ENCODE measurements at places on chromosomes 7 and 10.
A peak's percentile ranks its signal among the peaks of the same experiment; 100 is the strongest.

GRCh38 chr7:28410628-28411531 is 1.4 kb upstream of the CREB5 start:
- peak; percentile 19 for DNase-seq

- DNase-seq: no peak
Observed at GRCh38 chr10:55203319-55203718, 402.3 kb upstream of the PCDH15 start.

DNA sequence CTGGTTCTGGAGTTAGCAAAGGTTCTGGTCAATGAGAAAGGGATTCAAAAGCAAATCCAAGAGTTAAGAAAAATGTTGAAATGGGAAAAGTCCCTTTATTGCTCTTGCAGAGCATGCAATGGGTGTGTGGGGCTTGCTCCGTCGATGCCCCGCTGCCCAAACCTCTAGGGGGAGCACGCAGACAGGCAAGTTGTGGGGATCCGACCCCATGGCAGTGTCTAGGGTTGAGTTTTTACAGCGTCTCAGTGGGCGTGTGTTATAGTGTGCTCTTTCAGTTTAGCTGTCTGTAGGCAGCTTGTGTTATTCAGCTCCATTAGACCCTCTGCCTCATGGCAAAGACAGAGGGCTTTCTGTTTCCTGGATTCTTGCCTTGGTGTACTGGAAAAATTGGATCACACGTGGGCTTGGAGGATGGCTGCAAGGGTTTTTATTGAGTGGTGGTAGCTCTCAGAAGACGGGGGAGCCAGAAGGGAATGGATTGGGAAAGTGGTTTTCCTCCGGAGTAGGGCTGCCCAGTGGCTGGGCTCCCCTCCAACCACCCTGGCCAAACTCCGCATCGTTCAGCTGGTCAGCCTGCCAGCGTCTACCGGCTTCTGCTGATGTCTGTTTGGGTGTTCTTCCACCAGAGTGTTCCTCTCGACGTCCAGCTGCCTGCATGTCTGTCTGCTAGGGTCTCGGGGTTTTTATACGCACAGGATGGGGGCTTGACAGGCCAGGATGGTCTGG is 102.3 kb upstream of the PLXDC2 start:
- no peak for DNase-seq

DNA sequence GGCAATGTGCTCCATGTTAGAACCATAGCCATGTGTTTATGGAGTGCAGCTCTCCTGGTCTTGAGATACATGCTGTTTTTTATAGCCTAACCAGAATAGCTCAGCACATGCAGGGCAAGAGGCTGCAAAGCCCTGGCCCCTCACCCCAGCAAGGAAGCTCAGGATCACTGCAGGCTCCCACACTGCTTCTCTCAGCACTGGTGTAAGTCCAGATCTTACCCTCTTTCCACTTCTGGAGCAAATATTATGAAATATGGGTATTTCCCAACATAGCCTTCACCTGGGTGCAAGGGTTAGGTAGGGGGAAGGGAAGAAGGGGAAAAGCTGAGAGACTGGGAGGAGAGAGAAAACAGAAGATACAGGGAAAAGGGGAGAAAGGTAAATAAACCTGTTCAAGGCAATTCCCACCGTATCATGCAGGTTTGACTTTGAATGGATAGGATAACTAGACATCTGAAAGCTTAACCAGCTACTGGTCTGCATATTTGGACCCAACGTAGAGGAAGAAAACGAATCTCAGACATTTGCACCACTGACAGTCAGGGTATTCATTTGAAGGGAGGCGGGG is 19.7 kb downstream of the SKIDA1 start:
- DNase-seq: no peak

DNA sequence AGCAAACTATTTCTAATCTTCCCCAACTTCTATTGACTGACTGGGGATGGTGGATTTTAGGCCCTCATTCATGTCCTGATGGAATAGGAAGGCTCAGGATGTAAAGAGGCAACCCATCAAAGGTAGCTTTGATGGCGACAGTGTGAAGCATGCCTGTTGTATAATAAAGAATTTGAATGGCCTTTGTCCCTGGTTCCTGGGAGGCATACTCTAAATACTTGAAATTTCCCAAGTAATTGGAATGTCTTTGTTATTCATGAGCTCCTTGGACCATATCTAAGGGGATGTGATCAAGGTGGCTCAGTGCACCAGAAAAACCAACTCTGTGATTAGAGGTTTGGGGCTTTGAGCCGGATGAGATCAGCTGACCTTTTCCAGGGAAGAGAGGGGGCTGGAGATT is 264.5 kb upstream of the NEBL start:
- DNase-seq: no peak

GRCh38 chr7:116429986-116430619 is 69.4 kb upstream of the CAV2 start:
- DNase-seq: no peak

- DNase-seq: no peak
Observed at GRCh38 chr7:3312583-3312982, 11.5 kb downstream of the SDK1 start.

GRCh38 chr10:18204039-18204835 is 64.0 kb downstream of the CACNB2 start:
- DNase-seq: no peak

GRCh38 chr10:77715088-77715487 is 77.5 kb upstream of the KCNMA1 start:
- DNase-seq: no peak

GRCh38 chr7:125516194-125516593 is 586.6 kb upstream of the POT1 start:
- no peak for DNase-seq

GRCh38 chr7:30164567-30164966 is 29.8 kb downstream of the MTURN start:
- DNase-seq: no peak

DNA sequence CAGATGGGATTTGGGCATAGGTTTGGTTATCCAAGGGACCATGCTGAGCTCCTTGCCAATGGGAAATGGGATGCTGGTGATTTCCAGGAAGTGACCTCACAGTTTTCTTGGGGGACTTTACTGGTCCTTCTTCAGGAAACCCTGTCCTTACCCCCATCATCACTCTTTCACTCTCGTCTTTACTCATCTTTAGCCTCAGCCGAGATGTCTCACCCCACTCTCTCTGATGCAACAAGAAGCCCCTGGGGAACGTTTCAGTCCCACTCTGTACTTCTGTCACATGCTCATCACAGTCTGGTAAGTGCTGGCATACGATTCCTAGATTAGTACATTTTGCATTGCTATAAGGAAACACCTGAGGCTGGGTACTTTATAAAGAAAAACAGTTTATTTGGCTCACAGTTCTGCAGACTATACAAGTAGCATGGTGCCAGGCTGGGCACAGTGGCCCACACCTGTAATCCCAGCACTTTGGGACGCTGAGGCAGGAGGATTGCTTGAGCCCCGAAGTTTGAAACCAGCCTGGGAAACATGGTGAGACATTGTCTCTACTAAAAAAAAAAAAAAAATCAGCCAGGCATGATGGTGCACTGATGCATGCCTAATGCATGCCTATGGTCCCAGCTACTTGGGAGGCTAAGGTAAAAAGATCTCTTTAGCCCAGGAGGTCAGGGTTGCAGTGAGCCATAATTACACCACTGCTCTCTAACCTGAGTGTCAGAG is 63.5 kb upstream of the VKORC1L1 start:
- no peak for DNase-seq

Measured in stimulated activated CD4-positive, alpha-beta T cell treated with anti-CD3 and anti-CD28 coated beads, Interleukin-2, amount 100 ng/mL, for 24 hours (primary cell).